ENCODE measurements at places on chromosomes 13 and 19.

DNA sequence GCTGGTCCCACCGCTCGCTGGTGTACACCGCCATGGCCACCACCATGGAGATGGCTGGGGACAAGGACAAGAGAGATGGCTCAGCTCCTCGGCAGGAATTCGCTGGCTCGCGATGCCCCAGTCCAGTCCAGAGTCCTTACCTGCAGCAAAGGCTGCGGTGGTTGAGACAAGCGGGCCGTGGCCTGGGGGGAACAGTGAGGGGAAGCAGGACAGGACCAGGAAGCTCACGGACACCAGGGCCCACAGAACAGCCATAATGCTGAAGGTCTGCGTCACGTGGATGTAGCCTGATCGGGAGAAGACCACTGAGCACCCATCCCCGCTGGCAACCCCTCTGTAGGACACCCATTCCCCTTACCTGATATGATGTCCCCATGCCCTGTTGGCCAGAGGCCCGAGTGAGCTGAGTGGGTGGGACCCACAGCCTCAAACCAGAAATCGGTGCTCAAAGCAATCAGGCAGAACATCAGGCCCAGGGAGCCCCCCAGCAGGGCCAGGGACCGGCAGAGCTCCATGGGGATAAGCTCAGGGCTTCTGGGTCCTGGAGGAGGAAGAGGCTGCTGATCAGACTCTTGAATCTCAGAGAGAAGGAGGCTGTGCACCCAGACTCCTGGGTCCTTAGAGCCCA is 319 bp downstream of the NKG7 start:
- DNase-seq: no peak

DNA sequence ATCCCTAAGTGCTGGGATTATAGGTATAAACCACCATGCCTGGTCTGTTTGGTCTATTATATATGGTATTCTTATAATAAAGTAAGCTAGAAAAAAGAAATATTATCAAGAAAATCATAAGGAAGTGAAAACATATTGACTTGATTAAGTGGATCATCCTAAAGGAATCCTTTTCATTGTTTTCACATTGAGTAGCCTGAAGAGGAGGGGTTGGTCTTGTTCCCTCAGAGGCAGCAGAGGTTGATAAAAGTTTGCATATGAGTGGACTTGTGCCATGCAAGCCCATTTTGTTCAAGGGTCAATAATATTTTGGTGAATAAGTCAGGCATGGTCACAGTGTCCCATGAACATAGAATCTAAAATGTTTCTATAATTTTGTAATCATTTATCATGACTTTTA is 52.7 kb downstream of the ZNF627 start:
- DNase-seq: no peak

DNA sequence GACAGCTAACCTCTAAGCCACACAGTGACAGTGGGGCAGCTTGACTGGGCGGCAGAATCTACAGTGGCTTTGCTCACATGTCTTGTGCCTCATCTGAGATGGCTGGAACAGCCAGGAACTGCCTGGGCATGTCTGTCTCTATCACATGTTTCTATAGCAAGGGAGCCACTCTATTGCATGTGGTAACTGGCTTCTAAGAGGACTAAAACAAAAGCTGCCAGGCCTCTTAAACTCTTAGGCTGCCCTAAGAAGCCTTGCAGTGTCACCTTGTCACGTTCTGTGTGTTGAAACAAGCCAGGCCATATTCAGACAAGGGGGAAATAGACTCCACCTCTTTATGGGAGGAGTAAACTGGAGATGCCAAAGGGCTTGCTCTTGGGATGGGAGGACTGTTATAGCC is 122.9 kb upstream of the MAB21L1 start:
- no peak for DNase-seq

GRCh38 chr13:28710161-28710560 is 8.6 kb downstream of the SLC46A3 start:
- no peak for DNase-seq

- DNase-seq: peak; percentile 81
Measured at GRCh38 chr13:24271601-24272451, 37.6 kb upstream of the C1QTNF9 start.

GRCh38 chr13:32903720-32904119 is 112.5 kb upstream of the KL start:
- no peak for DNase-seq

- DNase-seq: peak; percentile 70
Measured at GRCh38 chr19:17406046-17406886, 836 bp upstream of the BST2 start.

DNA sequence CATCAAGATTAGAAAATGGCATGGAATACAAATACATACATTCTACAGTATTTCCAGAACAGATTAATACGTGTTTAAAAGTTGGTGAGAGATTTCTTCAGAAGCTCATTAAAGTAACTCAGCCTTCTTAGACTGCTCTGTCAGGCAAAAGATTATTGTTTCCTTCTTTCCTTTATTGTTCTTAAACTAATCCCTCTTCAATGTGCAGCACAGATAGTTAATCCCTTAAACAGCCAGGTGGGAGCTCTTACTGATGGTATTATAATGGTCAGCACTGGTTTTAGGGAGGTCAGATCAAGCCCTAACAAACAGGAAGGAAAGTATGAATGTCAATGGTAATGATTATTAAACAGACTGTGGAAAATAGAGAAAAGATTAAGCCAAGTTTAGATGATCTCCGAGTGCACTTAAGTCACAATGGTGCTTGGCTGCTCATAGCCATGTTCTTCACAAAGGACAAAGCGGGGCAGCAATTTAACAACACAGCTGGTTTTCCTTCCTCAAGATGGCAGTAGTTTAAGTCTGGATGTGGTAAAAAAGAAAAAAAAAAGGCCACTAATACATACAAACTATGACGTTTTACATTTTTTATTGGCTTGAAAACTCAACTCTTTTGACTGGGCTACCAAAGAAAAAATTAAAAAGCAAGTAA is 992.6 kb downstream of the PCDH9 start:
- no peak for DNase-seq

DNA sequence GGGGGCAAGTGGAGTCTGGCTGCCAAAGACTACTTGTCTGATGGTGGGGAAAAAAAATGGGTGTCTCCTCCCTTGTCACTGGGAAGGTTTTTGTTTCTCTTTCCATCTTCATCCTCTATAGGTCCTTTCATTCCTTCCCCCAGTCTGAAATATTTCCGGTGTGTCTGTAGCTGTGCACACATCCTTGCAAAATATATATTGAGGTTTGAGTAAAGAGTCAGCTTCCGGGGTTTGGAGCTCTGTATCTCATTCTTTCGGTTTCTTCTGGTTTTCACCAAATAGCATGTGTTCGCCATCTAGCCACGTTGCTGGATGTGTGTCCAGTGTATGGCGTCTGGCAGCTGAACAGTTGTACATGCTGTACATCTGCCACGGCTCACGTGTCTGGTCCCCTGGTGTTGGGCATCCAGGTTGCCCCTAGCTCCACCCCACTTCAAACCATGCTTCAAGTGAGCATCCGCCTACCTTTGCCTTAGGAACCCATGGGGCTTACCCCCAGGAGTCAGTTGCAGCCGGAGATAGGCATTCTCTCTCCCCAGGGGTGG is 142.2 kb downstream of the SIPA1L3 start:
- peak; percentile 77 for DNase-seq

DNA sequence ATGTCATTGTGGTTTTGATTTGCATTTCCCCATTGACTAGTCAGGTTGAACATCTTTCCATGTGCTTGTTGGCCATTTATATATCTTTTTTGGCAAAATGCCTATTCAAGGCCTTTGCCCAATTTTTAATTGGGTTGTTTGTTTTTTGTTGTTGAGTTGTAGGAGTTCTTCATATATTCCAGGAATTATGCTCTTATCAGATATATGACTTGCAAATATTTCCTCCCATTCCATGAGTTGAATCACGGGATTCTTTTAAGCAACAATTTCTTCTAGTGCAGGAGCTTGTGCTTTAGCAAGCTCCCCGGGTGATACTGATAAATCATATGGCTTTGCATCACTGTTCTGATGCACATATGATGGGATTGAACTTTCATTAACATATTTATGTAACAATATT is 47.0 kb upstream of the FLT1 start:
- no peak for DNase-seq

DNA sequence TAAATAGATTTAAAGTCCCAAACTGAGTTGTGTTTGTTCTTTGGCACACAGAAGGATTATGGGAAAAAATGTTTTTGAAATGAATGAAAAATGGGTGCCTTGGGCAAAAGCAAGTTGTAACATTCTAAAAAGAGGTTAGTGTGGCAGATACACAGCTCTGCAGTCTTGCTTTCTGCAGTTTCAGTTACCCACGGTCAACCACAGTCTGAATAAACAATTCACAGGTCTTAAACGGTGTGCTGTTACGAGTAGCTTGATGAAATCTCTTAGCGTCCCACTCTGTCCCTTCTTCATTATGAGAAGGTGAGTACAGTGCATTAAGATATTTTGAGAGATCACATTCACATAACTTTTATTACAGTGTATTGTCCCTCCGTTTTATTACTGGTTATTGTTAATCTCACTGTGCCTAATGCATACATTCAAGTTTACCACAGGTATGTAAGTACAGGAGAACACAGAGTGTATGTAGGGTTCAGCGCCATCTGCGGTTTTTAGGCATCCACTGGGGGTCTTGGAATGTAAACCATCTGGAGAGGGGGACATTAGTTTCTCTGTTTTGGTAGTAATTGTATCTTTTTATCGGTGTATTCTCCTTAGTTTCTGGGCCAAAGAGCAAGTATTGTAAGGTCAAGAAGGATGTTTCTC is 8.1 kb downstream of the FARP1 start:
- no peak for DNase-seq

- no peak for DNase-seq
Measured at GRCh38 chr13:55234311-55234710, 1906.4 kb upstream of the PRR20A start.

DNA sequence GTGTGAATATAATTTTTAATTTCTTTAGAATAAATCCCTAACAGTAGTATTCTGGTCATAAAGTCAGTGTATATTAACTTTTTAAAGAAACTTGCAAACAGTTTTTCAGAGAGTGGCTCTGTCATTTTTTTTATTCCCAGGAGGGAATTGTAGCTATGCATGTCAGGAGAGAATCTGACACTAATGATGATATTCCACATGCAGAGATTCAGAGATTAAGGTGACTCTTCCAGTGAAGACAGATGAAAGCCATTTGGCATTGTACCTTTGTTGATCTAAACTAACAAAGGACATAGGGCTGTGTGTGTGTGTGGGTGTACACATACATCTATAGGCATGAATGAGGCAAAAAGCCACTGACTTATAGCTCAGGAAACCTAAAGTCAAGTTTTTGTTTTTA is 99.9 kb downstream of the TNFSF13B start:
- DNase-seq: no peak

- DNase-seq: no peak
Measured at GRCh38 chr19:28482221-28482620, 730.7 kb downstream of the UQCRFS1 start.

- no peak for DNase-seq
Measured at GRCh38 chr13:100173203-100173602, 84.3 kb downstream of the PCCA start.

DNA sequence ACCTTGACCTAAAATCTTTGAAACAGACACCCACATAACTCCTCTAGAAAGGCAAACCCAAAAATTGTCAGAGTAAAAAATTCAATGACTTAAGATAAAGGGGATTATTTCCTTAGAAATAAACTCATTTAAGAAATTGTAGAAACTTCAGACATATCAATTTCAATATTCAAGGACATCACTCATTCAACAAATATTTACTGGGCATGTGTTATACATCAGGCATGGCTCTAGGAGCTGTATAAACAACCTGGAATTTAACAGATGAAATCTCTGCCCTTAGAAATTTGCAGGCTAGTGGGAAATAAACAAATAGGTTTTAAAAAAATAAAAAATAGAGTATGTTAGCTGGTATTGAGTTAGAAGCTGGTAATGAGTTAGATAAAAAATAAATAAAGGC is 84.0 kb upstream of the LSM14A start:
- no peak for DNase-seq

- DNase-seq: no peak
Measured at GRCh38 chr19:11295665-11296245, at the start of gene TSPAN16. TSPAN16 (plus strand) TSS chr19:11296160; CDS start chr19:11296298, 138 bp downstream.

DNA sequence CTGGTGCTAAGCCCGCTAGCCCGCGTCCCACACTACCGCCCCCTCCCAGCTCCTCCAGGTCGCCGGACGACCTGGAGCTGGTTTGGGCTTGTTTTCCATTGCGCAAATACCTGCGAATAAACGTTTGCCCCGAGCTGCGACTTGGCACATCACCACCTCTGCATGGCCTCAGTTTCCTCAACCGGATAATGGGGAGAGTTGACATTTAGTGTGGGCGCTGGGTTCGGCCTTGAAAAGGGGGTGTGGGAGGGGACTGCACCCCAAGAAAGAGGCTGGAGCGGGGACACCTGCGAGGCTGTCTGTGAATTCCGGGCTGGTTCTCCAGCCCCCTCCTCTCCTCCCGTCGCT is 11.0 kb upstream of the JUND start:
- no peak for DNase-seq

DNA sequence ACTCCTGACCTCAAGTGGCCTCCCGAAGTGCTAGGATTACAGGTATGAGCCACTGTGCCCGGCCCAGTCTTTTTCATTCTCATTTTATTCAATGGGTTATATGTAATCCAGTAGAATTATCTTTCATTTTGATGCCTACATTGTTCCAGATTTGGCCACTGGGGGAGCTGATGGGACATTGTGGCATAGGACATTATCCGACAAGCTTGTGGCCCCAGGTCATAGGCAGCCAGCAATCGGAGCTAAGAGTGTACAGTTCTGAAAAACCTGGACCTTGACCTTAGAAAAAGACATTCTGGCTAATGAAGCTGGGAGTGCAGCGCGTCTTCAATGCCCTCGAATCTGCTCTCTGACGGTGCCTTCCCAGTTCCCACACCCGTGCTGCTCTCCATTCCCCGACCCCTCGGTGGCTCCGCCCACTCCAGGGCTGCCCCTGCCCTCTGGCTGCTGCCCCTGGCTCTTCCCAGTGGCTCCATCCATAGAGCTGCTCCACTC is 108.7 kb downstream of the TEX29 start:
- no peak for DNase-seq

- no peak for DNase-seq
Measured at GRCh38 chr13:27860743-27861142, 59.1 kb upstream of the PDX1 start.

GRCh38 chr13:50422181-50423148 is 407.2 kb downstream of the KCNRG start:
- no peak for DNase-seq

- DNase-seq: no peak
Measured at GRCh38 chr19:19538785-19539166, 711 bp downstream of the CILP2 start.

DNA sequence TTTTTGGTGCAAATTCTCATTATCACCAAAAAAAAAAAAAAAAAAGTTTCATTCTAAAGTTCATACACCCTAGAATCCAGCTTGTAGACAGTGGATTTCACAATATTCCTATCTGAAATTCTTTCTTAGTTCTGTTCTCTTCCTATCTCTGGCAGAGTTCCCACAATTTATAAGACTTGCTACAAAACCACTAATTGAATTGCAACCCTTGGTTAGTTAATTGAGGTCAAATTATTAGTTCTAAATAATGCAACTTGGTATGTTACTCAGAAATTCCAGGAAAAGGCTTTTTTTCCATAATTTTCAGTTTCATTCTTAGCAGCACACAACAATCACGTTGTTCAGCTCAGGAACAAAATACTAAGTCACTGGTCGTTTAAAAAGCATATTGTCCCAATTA is 58.5 kb downstream of the SPATA13 start:
- DNase-seq: no peak

Data from CD4-positive, alpha-beta T cell treated with Interferon alpha-2 for 1 hour (primary cell).